ENCODE measurements at places on chromosomes 13 and 19. TPM values are rescaled to one million over a fixed set of nuclear protein-coding genes. Genes with fewer than 3 reads are reported as not detected.

The HSD17B14 gene
- 4.2 TPM for total RNA-seq

The RASIP1 gene
- 1.0 TPM for total RNA-seq

The HCN2 gene
- 0.84 TPM for total RNA-seq

The GIPR gene
- 0.96 TPM for total RNA-seq

The KCNJ14 gene
- 2.0 TPM for total RNA-seq

The PSG1 gene
- total RNA-seq: not detected
